ENCODE measurements at places on chromosomes 3 and 15.

DNA sequence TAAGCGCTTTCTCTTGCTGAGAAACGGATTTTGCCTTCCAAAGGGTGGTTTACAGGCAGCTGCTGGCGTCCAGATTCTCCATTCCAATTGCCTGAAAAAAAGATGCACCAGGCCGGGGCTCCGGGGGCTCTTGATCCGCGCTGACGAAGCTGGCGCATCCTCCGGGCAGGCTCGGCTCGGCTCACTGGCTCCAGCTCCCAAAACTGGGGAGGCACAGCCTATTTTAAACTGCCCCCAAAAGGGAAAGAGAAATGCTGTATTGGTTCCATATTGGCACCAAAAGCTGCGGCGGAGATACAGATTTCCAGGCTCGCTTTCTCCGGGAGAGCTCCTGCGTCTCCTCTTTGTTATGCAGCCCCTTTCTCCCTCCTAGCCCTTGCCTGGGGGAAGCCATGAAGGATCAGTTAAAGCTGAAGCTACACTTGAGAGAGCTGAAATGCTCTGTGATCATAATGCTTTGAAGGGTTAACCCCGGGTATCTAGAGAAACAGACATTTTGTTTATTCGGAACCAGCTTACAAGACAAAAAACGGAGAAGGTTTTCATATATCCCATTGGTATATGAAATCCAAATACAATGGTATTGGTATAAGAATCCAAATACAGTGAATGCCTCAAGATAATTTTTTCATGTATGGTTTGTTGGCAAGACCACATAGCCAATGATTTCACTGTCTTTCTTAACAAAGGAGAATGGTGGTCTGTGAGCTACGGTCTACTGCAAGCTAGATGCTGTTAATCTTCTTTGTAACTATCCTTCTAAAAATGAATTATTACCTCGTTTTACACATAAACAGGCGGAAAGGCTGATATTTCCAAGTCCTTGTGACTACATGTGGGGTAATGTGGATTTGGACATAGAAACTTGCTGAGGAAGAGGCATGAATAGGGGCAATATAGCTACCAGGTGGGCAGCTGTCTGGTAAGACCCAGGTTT, 693 bp downstream of the CD200 start:
- DNase-seq: no peak

- no peak for DNase-seq
These were observed 37.9 kb downstream of the PSTPIP1 start for GRCh38 chr15:77032647-77033416.

DNA sequence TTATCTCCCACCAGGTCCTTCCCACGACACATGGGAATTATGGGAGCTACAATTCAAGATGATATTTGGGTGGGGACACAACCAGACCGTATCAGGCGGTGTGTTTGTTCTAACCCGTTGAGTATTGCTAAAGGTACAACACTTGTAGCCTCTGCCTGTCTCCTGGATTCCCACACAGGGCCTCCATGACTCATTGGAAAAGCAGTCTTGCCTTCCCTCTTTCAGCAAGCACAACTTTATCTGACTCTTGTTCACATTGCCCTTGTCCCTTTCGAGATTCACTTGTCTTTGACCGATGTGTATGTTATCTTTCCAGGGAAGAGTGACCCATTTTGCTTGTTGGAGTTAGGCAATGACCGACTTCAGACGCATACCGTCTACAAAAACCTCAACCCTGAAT, 152.3 kb downstream of the MCTP2 start:
- DNase-seq: no peak

- DNase-seq: no peak
These were observed 19.2 kb upstream of the SMAD6 start for GRCh38 chr15:66682865-66683264.

- DNase-seq: no peak
These were observed 62.9 kb downstream of the RPLP1 start for GRCh38 chr15:69515508-69515907.

- DNase-seq: no peak
These were observed 50.4 kb upstream of the GYG1 start for GRCh38 chr3:148940983-148941382.

- no peak for DNase-seq
These were observed 25.4 kb downstream of the IFT80 start for GRCh38 chr3:160373655-160374054.
